Epithelial cell of prostate (primary cell): ENCODE measurements at places on chromosomes 12 and 14.

DNA sequence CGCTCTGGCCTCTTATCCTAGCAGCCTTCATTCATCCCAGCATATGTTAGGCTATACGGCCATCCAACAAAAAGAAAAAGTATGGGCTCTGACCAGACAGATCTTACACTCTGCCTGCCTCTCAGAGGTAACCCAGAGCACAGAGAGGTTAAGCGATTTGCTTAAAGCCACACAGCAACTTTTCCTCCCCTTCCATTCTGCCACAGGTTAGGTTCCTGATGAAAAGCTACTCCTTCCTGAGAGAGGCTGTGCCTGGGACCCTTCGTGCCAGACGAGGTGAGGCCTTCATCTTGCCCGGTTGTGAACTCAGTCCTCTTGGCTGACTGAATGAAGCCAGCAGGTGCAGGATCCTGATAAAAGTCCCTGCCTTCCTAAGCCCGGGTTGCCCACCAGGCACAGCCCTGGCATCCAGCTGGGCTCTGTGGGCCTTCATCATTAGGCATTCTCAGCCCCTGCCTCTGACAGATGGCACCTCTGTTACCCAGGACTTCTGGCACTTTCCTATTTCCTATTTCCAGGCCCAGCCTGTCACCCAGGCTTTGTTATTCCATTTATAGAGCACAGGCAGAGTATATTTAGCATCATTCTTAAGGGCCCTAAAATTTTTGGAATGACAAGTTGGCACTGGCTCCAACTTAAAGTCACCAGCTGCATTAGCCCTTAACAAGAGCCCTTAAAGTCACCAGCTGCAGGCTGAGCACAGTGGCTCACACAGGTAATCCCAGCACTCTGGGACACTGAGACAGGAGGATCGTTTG lies 12.8 kb downstream of the SOAT2 start:
- no peak for DNase-seq

DNA sequence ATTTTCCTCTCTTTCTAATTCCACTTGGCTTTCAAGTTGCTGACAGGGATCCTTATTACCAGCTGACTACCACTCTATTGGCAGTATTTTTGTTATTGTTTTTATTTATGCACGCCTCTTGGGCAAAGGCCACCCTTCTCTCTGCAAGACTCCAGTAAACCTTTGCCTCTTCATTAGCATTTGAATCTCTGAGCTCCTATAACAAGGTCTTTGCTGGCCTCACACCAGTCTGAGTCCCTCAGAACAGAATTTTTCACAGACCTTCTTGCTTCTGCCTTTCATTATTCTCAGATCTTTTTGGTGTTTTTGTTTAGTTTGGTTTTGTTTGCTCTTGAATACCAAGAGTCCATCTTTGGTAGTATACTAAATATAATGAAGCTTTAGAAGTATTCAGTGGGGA lies 145.9 kb downstream of the PDZRN4 start:
- DNase-seq: no peak

GRCh38 chr14:61296151-61296550 lies 15.0 kb upstream of the TMEM30B start:
- no peak for DNase-seq

DNA sequence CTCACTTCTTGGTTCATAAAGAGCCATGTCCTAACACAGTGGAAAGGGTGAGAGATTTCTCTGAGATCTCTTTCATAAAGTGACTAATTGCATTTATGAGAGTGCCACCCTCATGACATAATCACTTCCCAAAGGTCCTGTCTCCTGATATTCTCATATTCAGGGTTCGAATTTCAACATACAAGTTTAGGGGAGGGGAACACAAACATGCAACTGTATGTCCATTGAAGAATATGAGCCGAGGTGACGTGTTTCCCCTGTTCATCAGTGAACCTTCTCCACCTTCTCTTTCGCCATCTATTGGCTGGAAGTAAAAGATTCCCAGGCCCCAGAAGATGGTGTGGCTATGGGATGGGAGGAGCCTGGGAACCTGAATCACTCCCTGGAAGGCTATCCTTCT lies 354.2 kb upstream of the ATP2B1 start:
- DNase-seq: no peak

- DNase-seq: no peak
Observed at GRCh38 chr12:46214668-46215436, 54.0 kb downstream of the SLC38A1 start.

DNA sequence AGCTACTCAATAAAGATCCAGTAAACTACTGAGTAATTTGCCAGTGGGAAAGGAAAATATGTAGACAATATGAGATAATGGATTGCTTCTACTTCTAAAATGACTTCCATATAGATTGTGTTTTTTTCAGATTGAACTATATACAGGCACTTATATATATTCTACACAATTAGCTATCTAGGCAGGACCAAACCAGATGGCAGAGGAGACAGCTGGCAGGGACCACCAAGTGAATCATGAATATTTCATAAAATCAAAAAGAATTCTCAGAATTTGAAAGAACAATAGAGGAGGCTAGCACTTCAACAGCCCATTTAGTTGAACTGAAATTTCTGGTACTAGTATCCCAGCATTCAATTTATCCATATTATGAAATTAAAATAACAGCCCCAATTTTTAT lies 338.0 kb upstream of the RPL10L start:
- DNase-seq: no peak

GRCh38 chr12:66072566-66072965 lies 58.0 kb downstream of the LLPH start:
- no peak for DNase-seq

DNA sequence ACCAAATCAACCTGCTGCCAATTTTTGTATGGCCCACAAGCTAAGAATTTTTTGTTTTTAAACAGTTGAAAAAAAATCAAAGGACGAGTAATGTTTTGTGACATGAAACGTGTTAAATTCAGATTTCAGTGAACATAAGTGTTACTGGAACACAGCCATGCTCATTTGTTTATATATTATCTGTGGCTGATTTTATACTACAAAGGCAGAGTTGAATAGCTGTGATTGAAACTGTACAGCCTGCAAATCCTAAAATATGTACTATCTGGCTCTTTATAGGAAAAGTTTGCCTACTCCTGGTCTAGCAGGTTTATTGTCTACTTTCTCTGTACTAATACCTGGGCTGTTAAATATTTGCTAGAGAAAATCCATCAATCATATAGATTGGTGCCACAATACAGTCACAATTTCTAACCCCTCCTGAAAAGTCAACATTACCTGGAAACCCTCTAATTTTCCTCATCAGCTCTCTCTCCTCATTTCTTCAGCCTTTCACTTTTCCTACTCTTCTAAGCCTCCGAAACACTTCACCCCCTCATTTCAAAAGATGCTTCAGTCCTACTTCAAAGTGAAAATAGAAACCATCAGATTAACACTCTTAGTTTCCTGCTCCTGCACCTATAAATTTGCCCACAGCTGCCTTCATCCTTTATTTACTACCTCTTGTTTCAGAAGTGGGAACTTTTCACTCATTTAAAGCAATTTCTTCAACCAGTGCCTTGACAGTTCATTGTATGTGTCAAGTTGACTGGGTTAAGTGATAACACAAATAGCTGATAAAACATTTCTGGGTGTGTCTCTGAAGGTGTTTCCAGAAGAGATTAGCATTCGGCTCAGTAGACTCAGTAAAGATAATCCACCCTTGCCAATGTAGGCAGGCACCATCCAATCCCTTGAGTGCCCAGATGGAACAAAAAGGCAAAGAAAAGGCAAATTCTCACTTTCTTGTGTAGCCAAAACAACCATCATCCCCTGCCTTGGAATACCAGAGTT lies 18.0 kb upstream of the C2CD5 start:
- no peak for DNase-seq
